ENCODE measurements at places on chromosomes 13 and 19. TPM values are rescaled to one million over a fixed set of nuclear protein-coding genes. Genes with fewer than 3 reads are reported as not detected.

CLDN10 gene
- total RNA-seq = 1.5 TPM

LGALS4 gene
- total RNA-seq = 3.7 TPM

GRCh38 chr13:113231306-113232207 lies 22.1 kb downstream of the CUL4A start:
- no peak for DNase-seq
- no peaks in the 10 kb centered on the region for H3K4me1 ChIP-seq
- H3K27ac ChIP-seq = no peak overlapping the region

DNA sequence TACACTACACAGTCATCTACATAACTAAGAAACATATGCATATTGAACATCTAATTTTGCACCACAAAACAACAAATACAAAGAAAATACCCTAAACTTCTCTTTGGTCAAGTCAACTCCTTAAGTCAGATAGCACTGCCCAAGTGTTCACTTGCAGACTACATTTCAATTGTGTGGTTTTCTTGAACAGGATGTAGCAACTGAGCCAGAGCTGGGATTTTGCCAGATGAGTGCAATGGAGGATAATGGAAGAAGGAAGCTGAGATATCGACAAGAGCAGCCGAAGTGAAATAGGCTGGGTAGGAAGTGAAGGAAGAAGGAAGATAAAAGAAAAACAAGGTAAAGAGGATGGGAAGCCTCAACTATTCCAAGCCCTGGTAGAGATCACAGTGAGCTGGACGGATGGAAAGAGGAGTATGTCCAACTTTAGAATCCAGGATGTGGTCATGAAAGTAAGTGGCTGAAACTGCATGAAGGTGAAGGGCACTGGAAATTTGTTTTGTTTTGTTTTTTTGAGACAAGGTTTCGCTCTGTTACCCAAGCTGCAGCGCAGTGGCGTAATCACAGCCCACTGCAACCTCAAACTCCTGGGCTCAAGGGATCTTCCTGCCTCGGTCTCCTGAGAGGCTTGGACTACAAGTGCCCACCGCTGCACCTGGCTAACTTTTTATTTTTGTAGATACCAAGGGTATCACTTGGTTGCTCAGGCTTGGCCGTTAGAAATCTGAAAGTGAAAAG lies 15.0 kb downstream of the NUFIP1 start:
- H3K36me3 ChIP-seq = peaks cover 3% of the 10 kb centered on the region
- DNase-seq = no peak
- no peaks in the 10 kb centered on the region for H3K27me3 ChIP-seq
- H3K4me1 ChIP-seq = no peaks in the 10 kb centered on the region
- no peak overlapping the region for H3K4me3 ChIP-seq

- H3K27me3 ChIP-seq = no peaks in the 10 kb centered on the region
- H3K4me1 ChIP-seq = peaks cover 5% of the 10 kb centered on the region
- peak overlapping the region; percentile 80 for H3K4me3 ChIP-seq
- no peak overlapping the region for H3K27ac ChIP-seq
- no peak for DNase-seq
- no peaks in the 10 kb centered on the region for H3K36me3 ChIP-seq
Observed at GRCh38 chr19:18202778-18203407, 949 bp downstream of the RAB3A start.

- no peaks in the 10 kb centered on the region for H3K4me1 ChIP-seq
- H3K27ac ChIP-seq = no peak overlapping the region
- H3K36me3 ChIP-seq = no peaks in the 10 kb centered on the region
- no peak for DNase-seq
- H3K4me3 ChIP-seq = no peak overlapping the region
Observed at GRCh38 chr13:67138970-67139369, 91.2 kb downstream of the PCDH9 start.

- no peaks in the 10 kb centered on the region for H3K4me1 ChIP-seq
- H3K27ac ChIP-seq = no peak overlapping the region
- no peak for DNase-seq
- H3K36me3 ChIP-seq = no peaks in the 10 kb centered on the region
- H3K4me3 ChIP-seq = no peak overlapping the region
Observed at GRCh38 chr13:30985637-30986205, 53.3 kb downstream of the TEX26 start.

GRCh38 chr13:78977311-78977710 lies 318.4 kb upstream of the OBI1 start:
- no peak overlapping the region for H3K27ac ChIP-seq
- H3K4me3 ChIP-seq = no peak overlapping the region
- no peaks in the 10 kb centered on the region for H3K36me3 ChIP-seq
- no peak for DNase-seq
- no peaks in the 10 kb centered on the region for H3K4me1 ChIP-seq

All from prostate gland (tissue), 2 donors.